ENCODE measurements at places on chromosomes 1 and 21.
A peak's percentile ranks its signal among the peaks of the same experiment; 100 is the strongest.

DNA sequence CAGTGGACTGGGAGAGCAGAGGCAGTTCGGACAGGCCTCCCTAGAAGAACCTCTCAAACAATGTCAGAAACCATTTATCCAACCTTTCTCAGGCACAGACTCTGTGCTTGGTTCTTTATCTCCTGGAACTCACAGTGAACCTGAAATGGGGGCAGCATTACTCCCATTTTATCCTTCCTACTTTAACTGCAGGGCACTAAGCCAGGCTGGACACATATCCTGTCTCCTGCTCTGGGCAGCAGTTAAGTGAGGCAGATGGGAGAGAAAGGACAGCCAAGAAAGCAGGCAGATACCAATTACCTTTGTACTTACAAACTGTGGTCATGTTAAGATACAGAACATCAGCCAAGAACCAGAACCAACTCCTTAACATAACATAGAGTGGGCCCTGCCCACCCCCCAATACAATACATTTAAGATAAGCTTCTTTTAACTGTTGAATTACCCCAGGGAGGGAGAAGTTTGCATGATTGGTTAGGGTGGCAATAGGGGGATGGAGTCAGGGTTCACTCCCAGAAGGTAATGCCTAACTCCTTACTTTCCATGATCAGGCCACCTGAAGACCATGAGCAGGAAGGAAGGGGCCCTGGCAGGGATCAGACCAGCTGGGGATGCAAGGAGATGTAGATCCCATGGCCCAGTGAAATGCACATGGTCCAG is 10.9 kb downstream of the KDF1 start:
- DNase-seq: no peak

DNA sequence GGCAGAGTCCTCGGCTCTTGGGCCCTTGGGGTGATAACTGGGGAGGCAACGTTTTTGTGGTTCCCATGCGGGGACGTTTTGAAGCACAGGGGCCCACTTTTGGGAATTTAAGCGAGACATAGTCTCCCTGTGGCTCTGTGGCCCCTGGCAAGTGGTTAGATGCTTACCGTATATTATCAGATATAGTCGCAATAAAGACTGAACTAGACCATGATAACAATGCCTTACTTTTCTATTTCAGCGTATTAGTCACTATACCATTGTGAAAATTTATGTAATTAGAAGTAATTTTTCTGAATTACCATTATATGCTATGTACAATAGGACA is 538 bp upstream of the RCAN1 start:
- no peak for DNase-seq

GRCh38 chr1:101632548-101633272 is 364.0 kb downstream of the OLFM3 start:
- no peak for DNase-seq

DNA sequence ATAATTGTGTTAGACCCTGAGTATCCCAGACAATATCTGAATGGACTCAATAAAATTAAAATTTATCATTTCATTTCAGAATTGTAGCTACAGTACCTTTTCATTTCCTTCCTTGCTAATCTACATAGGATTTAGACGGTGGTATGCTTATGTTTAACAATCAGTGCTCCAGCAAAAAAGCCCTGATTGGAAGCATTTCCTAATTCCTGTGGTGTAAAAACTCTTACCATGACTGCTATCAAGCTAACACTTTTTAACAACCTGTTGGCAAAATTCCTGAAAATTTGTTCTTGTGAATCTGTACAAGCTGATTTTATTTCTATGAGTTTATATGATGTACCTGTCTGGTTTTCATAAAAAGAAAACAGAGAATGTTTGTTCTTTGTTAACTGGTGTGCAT is 5.2 kb upstream of the FNBP1L start:
- no peak for DNase-seq

DNA sequence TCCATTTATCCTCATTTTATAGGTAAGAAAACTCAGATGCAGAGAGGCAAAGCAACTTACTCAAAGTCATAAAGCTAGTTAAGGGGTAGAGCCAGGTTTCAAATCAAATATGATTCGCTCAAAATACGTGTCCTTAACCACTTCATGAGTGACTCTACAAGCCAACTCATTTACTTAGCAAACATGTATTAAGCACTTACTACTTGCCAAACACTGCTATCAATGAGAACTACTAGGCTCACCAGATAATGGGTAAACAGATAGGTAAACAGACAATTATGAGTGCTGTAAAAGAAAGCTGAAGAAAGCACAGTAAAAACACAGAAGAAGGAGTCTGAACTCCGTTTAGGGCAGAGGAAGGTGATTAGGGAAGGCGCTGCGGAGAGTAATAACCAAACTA is 65.9 kb downstream of the WDR64 start:
- DNase-seq: no peak

GRCh38 chr1:63935143-63935542 is 161.3 kb downstream of the ROR1 start:
- no peak for DNase-seq

DNA sequence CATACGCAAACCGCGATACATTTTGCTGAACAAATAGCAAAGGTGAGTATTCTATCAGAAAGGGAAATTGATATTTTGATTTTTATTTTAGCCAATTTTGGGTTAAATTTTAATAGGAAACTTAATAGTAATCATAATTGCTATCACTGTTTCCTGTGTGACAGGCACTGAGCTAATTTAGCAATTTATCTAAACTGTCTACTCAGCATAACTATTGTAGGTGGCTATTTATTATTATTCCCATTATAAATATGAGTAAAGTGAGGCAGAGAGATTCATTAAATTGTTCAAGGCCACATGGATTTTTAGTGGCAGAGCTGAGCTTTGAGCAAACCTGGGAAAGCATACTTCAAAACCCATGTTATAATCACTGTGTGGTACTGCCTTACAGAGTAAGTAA is 21.1 kb downstream of the RTCA start:
- no peak for DNase-seq

- DNase-seq: peak; percentile 1
Observed at GRCh38 chr1:185559684-185560331, 174.4 kb upstream of the HMCN1 start.

- no peak for DNase-seq
Observed at GRCh38 chr1:82704966-82705365, 904.2 kb downstream of the ADGRL2 start.

DNA sequence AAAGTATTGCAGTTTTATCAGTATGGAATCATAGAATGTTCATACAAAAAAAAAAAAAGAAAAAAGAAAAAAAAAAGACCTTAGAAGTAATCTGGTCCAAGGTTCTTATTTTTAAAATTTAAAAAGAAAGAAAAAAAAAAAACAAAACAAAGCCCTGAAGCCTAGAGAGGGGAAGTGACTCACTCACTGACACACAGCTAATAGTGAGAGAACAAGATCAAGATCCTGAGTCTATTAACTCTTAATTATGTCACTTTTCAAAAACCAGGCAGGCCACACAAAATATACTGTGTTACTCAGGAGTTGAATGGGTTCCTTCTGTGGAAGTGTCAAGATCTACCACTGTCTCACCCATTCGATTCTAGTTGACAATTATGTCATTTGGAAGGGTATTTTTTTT is 433.9 kb upstream of the DAB1 start:
- no peak for DNase-seq

DNA sequence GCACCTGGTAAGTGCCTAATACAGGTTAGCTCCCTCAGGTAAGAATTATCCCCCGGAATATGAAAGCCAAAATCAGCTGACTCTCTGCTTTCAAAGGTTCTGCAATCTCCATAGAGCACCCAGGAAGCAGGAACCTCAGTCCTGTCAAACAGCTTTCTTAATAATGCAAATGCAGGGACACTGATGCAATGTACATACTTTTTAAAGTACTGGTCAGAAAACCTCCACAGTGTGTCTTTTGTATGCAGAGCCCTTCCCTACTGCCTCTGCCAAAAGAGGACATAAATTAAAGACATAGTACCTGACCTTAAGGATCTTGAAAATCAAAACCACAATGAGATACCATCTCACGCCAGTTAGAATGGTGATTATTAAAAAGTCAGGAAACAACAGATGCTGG is 365.0 kb upstream of the KAZN start:
- no peak for DNase-seq

- DNase-seq: no peak
Observed at GRCh38 chr1:172724765-172725613, 66.1 kb downstream of the FASLG start.

DNA sequence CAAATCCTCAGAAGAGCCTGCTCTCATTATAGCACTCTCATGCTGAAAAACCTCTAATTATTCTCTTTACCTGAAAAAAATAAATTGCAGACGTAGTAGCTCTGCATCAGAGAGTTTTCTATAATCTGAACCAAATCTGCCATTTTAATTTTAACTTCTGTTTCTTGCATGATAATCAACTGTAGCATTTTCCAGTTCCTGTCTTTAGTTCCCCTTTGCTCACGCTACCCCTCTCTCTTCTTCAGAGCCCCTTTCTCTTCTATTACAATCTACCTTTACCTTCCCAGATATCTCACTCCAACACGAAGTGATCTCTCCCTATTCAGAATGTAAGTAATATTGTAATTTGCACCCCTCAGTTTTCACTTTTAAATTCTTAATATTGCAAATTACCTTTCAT is 31.4 kb downstream of the FMO1 start:
- no peak for DNase-seq

- DNase-seq: no peak
Observed at GRCh38 chr1:3060601-3061551, 8.1 kb upstream of the PRDM16 start.

- DNase-seq: no peak
Observed at GRCh38 chr21:34141373-34141772, 68.0 kb downstream of the MRPS6 start.

GRCh38 chr1:161038523-161039153 is at the start of gene TSTD1:
TSTD1 (minus strand) TSS chr1:161038964; CDS start chr1:161038889, 75 bp downstream.
- peak; percentile 84 for DNase-seq

- no peak for DNase-seq
Observed at GRCh38 chr1:203177036-203177405, 1.4 kb upstream of the MYBPH start.

GRCh38 chr1:220521778-220522177 is 6.2 kb upstream of the MARK1 start:
- DNase-seq: peak; percentile 49
